ENCODE measurements at places on chromosomes 5 and 9.
A peak's percentile ranks its signal among the peaks of the same experiment; 100 is the strongest.

GRCh38 chr9:84003246-84003645 lies 22.6 kb downstream of the RMI1 start:
- DNase-seq, result no peak

- DNase-seq, result no peak
Observed at GRCh38 chr5:144202726-144203125, 32.1 kb downstream of the KCTD16 start.

DNA sequence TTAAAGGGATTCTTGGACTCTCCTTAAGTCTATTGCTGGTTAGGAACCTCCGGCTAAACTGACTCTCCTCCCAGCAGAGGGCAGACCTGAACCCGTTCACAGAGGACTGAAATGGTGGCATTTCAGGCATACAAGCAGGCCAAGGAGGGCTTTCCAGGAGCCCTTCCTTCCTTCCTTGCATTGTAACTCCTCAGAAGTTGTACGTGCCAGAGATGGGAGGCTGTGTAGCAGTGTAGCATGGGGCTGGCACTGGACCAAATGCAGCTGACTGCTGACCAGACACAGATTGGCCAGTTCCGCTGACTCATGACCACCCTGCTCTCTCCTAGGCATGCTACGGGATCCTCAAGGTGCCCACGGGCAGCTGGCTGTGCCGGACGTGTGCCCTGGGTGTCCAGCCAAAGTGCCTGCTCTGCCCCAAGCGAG lies 36.4 kb downstream of the JADE2 start:
- DNase-seq, result no peak

DNA sequence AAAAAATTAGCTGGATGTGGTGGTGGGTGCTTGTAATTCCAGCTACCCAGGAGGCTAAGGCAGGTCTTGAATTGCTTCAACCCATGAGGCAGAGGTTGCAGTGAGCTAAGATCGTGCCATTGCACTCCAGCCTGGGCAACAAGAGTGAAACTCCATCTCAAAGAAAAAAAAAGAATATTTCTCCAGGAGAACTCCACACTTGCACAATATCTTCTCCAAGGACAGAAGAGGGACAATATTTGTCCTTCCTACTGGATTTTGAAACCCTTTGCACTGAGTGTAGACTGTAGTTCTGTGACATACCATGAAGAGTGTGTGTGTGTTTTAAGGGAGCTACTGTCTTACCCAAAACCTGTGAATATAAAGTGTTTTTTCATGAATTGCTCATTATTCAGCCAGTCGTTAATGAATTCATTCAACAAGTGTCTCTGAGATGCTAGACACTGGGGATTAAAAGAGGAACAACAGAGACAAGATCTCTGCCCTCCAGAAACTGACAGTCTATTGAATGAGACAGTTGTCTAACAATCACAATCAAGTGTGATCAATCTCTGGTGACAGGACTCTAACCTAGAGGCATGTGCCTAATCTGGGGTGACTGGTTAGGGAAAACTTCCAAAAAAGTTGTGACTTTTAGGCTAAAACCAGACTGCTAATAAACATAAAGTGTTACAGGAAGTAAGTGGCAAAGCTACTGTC lies 9.8 kb upstream of the UBE2D2 start:
- DNase-seq, result no peak

DNA sequence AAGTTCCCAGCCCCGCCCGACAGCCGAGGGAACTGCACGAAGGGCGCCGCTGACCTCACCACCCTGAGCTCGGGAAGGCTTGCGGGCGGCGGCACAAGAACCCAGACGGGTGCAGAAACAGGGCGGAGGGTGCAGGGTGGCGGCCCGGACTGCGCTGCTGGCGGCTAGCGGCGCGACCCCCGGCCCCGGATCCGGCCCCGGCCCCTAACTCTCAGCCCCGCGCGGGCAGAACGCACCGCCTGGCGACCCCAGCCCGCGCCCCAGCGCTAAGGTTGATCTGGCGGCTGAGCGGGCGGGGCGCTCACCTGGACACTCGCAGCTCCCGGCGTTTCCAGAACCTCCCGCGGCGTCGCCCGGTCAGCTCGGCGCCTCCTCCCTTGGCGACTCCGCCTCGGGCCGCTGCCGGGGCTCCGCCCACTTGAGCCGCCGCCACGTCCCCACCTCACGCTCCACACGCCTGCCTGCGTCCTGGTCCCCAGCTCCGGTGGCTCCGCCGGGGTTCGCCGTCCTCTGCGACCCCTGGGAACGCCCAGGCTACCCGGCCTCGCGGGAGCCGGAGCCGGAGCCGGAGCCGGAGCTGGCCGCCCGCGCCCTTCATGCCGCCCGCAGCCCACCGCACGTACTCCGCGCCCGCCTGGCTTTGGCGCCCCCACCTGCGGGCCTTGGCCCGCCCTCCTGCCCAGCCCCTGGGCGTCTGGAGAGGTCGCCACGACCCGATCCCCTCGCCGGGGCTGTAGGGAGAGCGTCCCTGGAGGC lies at the start of gene P4HA2:
Gene P4HA2, minus strand, starts transcription at position 369 of the 756 bp plus-strand sequence. CDS start 9,227 bp downstream, outside the sequence.
- no peak for DNase-seq

DNA sequence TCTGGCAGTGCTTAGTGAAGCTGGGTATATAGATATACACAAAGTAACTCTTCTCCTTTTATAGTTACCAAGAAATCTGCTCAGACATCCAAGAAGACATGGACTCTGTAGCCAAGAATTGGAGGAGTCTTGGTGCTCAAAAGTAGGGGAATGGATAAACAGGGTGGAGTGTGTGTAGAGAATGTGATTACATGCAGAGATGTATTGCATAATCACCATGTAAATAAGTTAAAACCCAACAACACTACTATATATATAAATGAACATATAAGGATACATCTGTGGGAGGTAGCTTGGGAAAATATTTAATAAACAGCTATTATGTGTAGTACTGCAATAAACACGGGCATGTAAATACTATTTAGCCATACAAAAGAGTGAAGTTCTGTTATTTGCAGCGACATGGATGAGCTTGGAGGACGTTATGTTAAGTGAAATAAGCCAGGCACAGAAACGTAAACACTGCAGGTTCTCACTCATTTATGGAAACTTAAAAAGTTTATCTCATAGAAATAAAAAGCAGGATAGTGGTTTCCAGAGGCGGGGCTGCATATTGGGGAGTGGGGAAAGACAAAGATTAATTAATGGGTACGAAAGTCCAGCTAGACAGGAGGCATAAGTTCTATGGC lies 207.5 kb downstream of the TENT4A start:
- DNase-seq, result no peak

DNA sequence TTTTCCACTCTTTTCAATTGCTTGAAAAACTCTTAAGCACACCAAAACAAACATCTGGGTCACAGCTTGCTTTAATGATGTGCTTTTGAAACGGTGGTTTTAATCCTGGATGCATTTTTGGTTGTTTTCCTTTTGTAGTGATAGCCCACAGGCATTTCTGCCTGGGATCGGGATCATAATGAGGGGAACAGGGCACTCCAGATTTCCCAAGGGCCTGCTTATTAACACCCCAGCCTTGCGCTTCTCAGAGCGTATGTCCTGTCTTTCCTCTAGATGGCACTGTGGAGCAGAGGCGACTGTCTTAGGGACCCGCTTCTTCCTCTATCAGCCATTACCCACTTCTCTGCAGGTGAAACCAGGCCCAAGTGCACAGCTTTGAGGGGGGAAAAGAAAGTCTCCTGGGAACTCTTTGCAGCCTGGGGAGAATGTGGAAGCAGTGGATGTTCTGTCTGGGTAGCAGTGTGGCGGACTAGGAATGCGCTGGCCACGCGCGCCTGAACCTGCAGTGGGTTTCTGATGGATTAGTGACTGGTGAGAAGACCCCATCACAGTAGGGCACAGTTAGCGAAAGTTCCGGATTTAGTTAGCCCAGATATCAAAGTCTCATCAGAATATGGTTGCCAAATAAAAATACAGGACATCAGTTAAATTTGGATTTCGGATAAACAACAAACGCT lies 190.1 kb downstream of the GNA14 start:
- peak; percentile 67 for DNase-seq

GRCh38 chr9:88005240-88005639 lies 30.9 kb upstream of the CDK20 start:
- DNase-seq, result no peak

DNA sequence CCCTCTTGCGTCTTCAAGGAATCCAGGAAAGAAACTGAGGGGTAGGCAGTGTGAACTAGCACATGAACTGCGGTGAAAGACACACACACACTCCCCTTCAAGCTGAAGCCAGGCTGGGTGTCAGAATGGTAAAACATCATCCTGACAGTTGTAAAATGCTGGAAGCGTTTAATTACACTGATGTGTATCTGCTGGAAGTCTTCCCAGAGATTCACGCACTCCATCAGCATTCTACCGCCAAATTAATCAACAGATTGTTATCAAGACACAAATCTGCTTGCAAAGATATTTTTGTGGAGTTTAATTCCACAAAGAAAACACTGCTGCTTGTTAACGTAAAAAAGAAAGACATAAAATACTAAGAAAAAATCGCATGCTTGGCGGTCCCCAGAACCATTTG lies 241.0 kb upstream of the NFIL3 start:
- DNase-seq, result no peak

DNA sequence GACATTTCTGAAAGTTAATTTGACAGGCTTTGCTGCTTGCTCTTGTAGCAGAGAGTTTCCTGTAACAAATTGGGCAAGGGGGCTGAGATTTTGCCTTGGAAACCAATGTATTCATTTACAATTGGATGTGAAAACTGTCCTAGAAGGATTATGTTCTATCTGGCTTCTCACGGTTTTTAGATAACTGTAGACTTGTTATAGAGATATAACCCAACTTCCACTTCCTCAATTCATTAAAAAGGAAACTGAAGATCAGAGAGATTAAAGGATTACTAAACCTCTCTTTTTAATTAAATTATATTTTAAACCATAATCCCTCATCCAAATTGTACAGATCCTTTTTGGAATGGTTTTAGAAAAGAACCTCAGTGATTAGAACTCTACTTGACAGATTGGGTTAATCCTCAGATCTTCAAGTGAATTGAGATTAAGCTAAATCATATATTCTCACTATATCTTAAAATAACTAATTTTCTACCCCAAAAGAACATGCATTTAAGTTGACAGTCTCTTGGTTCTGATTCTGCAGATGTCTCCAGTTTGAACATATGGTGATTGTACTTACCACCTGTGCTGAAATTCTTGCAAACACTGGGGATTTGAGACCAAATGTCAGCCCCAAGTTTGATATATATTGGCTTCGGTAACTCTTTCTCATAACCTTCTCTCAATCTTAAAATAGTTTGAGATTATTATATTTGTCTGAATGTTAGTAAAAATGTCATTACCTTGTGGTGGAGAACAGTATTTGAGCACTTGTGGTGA lies 130.1 kb upstream of the C9orf72 start:
- DNase-seq, result no peak

- DNase-seq, result no peak
Observed at GRCh38 chr5:175765858-175766257, 105.5 kb upstream of the CPLX2 start.

DNA sequence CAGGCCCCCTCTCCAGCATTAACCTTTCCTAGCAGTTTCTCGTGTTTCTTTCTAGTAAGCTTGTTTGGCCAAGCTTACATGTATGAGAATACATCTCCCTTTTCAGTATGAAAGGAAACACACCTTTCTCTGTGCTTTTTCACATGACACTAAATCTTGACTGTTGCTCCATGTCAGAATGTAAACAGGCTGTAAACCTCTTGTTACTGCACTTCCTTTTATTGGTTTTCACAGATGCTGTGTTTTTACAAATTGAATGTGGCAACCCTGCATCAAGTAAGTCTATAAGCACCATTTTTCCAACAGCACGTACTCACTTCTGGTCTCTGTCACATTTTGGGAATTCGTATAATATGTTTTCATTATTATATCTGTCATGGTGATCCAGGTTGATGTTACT lies 2.2 kb upstream of the CANX start:
- no peak for DNase-seq

GRCh38 chr9:104090578-104090977 lies 3.5 kb upstream of the SMC2 start:
- no peak for DNase-seq

GRCh38 chr9:133352635-133353340 lies 3.5 kb downstream of the SURF1 start:
- DNase-seq, result no peak

DNA sequence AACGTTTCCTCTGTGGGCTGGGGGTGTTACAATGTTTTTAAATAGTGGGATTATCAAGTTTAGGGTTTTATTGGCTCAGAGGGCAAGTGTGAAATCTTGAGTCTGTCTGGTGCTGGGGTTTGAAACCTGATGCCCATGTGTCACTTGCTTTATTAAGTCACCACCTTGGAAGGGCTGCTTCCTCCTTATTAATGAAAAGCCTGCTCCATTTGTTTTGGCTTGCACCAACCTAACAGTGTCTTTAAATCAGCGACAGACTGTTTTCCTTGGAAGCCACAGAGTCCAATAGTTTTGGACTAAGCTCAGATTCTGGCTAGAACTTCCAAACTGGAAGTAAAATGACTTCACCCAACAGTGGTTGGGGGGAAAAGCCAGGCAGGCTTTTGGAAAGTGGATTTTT lies 10.7 kb upstream of the PALM2AKAP2 start:
- no peak for DNase-seq

- no peak for DNase-seq
Observed at GRCh38 chr5:126562823-126563222, 32.2 kb downstream of the ALDH7A1 start.

DNA sequence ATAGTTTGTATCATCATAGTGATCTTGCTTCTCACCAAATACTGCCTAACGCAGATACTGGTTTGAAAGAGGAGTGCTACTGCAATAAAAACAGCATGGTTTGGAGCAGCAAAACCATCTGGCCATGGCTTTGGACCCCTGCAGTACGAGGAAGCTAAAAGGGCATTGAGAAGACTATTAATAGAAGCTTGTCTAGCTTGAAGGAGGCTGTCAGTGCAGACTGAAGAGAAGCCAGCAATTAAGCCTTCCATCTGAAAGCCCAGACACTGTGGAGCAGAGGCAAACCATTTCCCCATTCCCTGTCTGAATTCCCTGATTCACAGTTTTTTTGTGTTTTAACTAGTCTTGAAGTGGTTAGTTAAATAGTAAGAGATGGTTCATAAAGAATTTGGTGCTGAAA lies 281.6 kb downstream of the PTPRD start:
- DNase-seq, result no peak

- DNase-seq, result no peak
Observed at GRCh38 chr9:84586662-84587061, 82.9 kb upstream of the NTRK2 start.

- DNase-seq, result no peak
Observed at GRCh38 chr5:164000819-164001218, 495.4 kb downstream of the MAT2B start.

DNA sequence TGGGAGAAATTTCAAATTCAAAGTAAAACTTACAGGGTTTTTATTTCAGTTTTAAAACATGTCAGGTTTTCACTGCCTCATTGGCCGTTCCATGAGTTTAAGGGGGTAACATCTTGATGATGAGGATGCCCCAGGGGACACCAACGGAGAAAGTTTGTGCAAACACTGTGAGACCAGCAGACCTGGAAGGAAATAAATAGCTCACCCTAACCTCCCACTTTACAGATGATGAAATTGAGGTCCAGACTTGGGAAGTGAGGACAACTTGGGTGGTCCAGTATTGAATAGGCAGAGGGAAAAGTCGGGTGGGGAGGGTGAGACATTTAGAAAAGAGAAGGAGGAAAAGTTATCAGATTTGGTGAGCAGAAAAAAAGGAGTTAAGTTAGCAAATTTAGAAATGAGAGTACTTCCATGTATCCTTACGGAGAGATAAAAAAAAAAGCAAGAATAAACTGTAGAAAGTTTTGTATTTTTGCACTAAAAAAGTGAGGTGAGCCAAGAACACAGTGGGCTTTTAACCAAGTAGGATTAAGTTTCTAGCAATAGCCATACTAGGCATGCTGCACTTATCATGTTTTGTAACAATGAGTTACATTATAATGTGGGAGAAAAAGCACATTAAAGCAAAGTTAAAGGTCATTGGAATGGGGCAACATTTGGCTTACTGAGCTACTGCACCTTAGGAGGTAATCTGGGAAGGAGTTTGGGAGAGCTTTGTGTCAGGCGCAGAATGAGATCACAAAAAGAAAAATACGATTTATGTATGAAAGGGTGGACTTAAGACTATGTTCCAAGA lies 125.1 kb downstream of the GAS1 start:
- DNase-seq, result no peak

Data from GDM1 (cell line).